ENCODE measurements at places on chromosomes 3 and 15.

GRCh38 chr15:64067564-64068030 lies 21.3 kb upstream of the DAPK2 start:
- peak; percentile 39 for DNase-seq

GRCh38 chr15:89490814-89491315 lies 5.5 kb downstream of the RHCG start:
- no peak for DNase-seq

DNA sequence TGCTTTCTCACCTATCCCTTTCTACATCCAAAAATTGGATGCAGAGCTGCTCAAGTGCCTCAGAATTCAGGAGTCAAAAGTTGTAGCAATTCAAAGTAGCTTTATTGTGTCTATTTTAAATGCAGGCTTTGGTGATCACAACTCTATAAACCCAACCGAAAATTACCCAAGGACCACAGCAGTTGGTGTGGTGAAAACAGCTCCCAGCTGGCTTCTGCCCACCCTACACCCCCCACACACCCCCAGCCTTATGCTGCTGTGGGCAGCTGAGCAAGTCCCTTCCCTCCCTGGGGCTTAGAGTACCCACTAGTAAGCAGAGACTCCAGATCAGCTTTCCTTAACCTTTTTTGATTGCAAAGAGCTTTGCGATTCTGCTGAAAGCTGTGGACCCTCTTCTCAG lies 5.8 kb upstream of the HES1 start:
- no peak for DNase-seq

DNA sequence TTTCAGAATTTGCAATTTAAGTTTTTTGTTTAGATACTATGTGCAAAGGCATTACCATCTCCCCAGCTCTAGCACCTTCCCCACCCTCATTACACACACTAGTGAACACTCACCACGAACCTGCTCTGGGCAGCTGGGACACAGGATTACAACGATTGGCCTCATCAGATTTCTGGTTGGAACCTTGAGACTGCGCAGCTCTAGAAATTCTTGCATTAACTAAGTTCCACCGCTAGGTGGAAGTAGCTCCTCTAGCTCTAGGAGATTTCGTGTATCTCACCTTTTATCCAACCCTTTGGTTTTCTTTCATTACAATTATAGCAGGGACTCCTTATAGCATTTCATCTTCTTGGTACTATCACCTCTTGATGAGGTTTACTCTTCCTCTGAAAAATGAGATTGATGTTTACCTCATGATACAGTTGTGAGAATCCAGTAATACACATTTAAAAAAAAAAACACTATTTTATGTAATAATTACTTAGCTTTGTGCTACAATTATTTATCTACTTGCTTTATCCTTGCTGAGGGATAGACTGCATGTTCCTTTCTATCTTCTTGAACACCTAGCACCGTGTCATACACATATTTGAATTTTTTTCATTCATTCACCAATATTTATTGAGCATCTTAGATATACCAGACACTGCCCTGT lies 28.7 kb upstream of the PLOD2 start:
- no peak for DNase-seq

GRCh38 chr3:42010530-42010929 lies 48.6 kb upstream of the ULK4 start:
- DNase-seq = no peak
